Activated CD8-positive, alpha-beta memory T cell treated with anti-CD3 and anti-CD28 coated beads, Interleukin-2, amount 50 U/mL, for 48 hours (primary cell): ENCODE measurements at places on chromosomes 13 and 19.
A peak's percentile ranks its signal among the peaks of the same experiment; 100 is the strongest.

DNA sequence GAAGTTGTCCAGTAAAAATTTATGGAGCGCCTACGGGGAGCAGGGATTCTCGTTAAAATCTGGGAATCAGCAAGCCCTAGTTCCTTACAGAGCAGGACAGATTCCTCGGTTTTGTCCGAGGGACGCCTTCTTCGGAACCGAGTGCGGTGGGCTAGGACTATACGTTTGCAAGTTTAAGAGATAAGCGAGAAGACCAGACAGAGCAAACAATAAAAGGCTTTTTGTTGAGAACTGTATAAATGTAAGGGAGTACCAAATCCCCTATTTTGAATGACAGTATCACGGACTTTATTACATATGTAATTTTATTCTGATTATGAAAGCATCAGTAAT lies 971 bp upstream of the ANKRD10 start:
- DNase-seq = no peak

DNA sequence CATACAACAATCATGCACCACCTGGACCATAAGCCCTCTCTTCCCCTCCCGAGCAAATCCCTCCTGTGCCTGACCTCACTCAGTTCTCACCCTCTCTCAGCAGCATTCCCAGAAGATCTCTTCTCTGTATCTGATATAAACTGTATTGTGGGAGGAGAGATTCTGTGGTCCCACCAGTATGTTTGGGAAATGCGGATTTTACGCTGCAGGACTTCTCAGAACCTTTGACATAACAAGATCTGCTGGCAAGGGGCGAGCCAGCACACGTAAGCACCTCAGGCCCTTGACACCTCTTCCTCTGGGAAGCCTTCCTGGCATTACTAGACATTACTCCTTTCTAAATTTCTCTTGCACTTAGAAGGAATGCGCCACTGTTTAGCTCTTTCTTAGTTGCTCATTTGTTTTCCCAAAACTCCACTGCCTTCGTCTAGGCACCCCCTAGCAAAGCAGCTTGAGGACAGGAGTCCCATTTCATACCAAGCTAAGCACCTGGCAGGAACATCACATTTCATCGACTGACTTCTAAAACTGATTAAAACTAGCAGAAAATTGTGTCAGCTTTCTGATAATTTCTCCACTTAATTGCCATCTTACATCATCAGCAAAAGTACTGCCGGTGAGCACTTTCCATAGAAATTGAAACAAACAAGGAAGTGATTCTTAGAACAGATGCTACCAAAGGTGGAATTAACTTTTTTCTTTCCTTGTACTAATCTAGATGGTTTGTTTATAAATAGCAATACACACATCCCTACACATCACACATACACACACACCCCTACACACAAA lies 63.2 kb downstream of the CCDC70 start:
- peak; percentile 10 for DNase-seq

GRCh38 chr13:56378566-56378965 lies 762.2 kb upstream of the PRR20A start:
- no peak for DNase-seq

GRCh38 chr19:19524053-19524452 lies 4.7 kb upstream of the YJEFN3 start:
- no peak for DNase-seq

- no peak for DNase-seq
Observed at GRCh38 chr13:91652404-91653301, 254.2 kb downstream of the GPC5 start.

GRCh38 chr19:29653398-29653797 lies 11.9 kb upstream of the PLEKHF1 start:
- DNase-seq = no peak

- DNase-seq = no peak
Observed at GRCh38 chr13:106472621-106473020, 62.8 kb downstream of the EFNB2 start.

DNA sequence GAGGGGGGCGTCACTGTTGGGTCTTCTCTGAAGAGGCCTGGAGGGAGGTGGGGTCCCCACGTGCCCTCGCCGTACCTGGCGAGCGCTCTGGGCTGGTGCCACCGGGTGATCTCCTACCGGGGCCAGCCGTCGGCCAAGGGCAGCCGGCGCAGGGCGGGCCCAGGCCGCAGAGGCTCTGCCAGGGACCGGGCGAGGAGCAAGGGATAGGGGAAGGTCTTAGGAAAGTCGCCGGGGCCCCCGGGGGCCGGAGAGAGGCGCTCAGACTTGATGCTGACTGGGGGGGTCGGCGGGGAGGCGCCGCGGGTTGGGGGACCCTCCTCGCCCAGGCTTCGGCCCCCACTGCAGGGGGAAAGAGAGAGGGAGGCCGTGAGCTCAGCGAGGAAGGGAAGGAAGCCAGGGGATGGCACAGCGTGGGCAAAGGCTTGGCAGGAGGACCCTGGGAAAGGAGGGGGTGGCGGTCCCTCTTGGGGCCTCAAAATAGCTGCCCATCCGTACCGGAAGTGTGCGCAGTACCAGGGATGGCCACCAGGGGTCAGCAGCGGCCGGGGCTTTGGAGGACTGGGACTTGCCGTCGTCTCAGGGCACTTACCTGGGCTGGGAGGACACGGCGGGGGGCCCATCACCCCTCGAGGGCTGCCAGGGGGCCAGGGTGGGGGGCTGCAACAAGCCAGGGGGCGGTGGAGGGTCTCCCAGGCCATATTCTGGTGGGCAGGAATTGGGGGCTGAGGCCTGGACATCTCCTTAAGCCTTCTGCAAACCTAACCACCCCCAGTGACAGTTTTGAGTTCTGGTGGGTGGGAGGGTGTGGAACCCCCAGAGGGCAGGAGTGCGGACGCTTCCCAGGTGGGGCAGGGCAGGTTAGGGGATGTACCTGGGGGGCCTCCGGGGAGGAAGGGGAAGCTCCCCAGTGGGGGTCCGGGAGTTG lies 7.7 kb upstream of the TMEM161A start:
- peak; percentile 100 for DNase-seq

- peak; percentile 97 for DNase-seq
Observed at GRCh38 chr19:42132851-42133528, 744 bp upstream of the POU2F2 start.

GRCh38 chr13:52461265-52461664 lies 6.0 kb downstream of the CKAP2 start:
- no peak for DNase-seq

DNA sequence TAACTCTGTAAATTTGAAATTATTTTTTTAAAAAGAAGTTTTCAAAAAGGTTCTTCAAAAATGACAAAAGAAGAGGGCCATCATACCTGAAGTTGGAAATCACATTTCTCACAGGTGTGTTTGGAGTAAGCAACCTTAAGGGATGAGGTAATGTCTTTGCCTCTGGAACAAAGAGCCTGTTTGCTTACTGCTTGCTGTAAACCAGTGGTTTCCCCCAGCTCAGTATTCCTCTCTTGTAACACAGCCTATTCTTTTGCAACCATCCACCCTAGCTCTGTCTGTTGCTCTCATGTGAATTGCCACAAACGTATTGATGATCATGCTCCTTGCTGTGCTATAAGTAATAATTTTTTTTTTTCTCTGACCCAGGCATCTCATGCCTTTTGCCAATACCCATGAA lies 38.1 kb downstream of the UCHL3 start:
- no peak for DNase-seq

GRCh38 chr13:26376430-26376829 lies 122.5 kb downstream of the CDK8 start:
- DNase-seq = no peak

DNA sequence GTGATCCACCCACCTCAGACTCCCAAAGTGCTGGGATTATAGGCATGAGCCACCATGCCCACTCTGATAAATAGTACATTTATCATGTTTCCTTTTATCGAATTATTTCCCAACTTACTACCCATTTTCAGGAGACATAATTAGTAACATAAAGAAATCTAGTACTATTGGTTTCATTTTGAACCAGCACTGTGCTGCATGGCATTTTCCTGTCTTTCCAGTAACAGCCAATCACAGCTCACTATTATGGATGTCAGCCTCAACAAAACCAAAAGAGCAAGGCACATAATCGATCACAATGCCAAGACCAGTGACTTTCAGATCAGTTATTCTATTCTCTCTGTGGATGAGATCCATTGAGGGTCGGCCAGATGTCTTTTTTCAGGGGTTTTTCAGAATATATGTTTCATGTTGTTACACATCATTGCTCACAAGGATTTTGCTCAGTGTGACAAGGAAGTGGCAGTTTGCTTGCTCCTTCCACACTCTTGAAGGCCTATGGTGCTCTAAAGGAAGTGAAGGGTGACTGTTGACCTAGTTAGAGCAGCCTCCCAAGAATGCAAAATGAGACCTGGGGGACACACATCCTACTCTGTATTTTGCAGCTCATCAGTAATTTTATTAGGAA lies 233.4 kb downstream of the KCNRG start:
- no peak for DNase-seq

DNA sequence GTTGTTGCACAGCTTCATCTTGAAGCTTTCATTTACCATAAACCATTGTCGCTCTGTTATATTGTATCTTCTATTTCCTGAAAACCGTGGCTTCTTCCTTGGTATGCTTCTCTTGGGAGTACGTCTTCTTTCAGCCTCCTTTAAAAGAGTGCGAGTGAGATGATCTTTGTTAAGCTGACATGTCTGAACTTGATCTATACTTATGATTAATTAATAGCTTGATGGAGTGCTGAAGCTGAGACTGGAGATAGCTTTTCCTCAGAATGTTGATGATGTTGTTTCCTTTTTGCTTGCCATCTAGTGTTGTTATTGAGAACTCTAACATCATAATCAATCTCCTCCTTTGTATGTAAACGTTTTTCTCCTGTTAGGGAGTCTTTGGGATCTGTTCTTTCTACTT lies 529.3 kb upstream of the SPRY2 start:
- DNase-seq = no peak

DNA sequence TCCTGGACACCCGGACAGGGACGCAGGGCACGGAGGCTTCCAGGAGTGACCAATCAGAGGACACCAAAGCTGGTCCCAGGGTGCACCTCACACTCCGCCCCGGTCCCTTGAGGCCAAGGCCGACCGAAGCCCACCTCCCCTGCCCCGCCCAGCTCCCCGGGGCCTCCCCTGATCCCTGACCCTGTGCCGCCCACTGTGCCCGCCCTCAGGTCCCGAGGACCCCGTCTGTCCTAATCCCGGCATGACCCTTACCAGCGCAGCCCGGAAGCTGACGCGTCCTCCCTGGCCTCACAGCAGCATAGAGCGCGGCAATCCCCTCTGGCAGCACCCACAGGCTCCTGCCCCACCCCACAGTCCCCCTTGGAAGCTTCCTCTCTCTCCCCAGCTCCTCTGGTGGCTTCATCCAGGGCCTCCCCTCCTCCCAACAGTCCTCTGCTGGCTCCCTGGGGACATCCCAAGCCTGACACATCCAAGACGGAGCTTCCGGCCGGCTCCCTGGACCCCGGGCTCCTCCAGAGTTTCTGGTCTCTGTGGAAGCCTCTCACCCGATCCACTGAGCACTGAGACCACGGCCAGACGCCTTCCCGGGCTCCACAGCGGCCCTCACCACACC lies 7.4 kb upstream of the CDC34 start:
- DNase-seq = no peak

- no peak for DNase-seq
Observed at GRCh38 chr13:83876546-83876945, 5.7 kb downstream of the SLITRK1 start.

GRCh38 chr19:28701491-28701890 lies 511.5 kb downstream of the UQCRFS1 start:
- DNase-seq = no peak

- peak; percentile 50 for DNase-seq
Observed at GRCh38 chr13:71865874-71866334, 1.1 kb downstream of the DACH1 start.

GRCh38 chr13:40476175-40476958 lies 190.1 kb downstream of the FOXO1 start:
- DNase-seq = no peak

- no peak for DNase-seq
Observed at GRCh38 chr13:39779337-39780265, 124.1 kb downstream of the COG6 start.

DNA sequence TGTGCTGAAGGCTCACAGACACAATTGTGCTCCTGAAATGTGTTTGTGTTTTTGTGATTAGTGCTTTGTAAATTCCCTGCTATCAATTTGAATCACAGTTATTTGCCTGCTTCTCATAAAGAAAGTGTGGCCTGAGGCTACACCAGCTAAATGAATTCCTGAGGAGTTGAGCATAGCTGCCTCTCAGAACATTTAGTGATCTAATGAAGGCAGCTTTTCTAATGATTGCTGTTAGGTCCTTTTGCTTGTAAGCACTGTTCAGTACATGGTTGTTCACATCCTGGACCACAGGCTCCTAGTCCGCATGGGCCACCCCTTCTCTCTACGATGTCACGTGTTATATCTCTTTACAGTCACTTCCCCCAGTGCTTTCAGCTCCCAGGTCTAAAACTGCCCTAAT lies 238.2 kb downstream of the B3GLCT start:
- no peak for DNase-seq

GRCh38 chr13:45042539-45042938 lies 53.2 kb downstream of the GPALPP1 start:
- DNase-seq = no peak

GRCh38 chr13:23771956-23772355 lies 117.2 kb downstream of the MIPEP start:
- DNase-seq = no peak

- peak; percentile 42 for DNase-seq
Observed at GRCh38 chr13:112871742-112872141, 97.3 kb upstream of the MCF2L start.

GRCh38 chr19:18491995-18492953 lies 29.6 kb downstream of the ELL start:
- DNase-seq = no peak

DNA sequence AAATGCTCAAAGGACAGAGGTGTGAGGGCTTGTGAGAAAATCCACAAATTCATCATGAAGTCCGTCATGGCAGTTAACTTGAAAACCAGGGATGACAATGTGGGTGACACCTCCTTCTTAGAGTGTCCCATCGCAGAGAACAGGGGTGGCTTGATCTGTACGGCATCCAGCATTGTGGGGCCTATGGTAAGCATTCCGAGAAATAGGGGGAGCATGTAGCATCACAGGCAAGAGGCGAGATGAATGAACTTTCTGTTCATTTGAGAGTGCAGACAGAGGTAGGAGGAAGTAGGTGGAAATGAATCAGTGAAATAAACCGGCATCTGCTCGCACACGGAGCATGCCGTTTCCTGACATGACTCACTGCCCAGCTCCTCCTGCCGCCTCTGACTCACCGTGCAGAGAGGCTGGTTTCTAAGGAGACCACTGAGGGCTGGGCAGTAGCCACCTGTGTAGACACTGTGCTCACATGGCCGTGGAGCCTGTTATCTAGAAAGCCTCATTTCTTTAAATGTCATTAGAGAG lies 339.0 kb downstream of the RFC3 start:
- DNase-seq = peak; percentile 65

GRCh38 chr19:38717051-38717450 lies 27.2 kb downstream of the CAPN12 start:
- DNase-seq = no peak

- DNase-seq = no peak
Observed at GRCh38 chr19:40726279-40726678, 9.4 kb downstream of the ITPKC start.

DNA sequence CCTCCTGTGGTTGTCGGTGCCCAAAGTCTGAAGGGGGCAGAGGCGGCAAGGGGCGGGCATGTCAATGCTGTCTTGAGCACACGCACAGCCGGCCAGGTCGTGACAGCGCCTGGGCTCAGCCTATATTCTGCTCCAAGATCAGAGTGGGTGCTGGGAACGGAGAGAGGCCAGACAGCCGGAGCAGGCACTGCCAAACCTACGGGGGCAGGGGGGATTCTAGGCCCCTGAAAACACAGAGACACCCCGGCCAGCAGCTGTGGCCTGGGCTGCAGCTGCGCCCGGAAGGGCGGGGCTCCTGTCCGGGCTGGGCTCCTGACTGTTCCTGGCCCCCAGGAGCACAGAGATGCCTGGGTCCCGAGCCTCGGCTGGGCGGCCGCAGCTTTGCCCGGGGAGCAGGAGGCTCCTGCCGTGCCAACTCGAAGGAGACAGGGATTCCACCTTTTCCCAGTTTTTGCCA lies 2662.9 kb upstream of the PCDH20 start:
- DNase-seq = no peak
